ENCODE measurements at places on chromosomes 5 and 9. TPM values are rescaled to one million over a fixed set of nuclear protein-coding genes. Genes with fewer than 3 reads are reported as not detected.
A peak's percentile ranks its signal among the peaks of the same experiment; 100 is the strongest.

- no peak for DNase-seq
Observed at GRCh38 chr5:6058055-6058715, 320.2 kb downstream of the MED10 start.

The PCDHGA11 gene
- polyA plus RNA-seq, result 2.5 TPM

- no peak for DNase-seq
Observed at GRCh38 chr9:99803694-99804093, 18.0 kb upstream of the NR4A3 start.

- DNase-seq, result no peak
Observed at GRCh38 chr9:113781381-113781780, 94.7 kb upstream of the ZNF618 start.

The PIP5KL1 gene
- polyA plus RNA-seq, result 4.4 TPM

GRCh38 chr5:1396293-1396816 is 48.9 kb downstream of the SLC6A3 start:
- DNase-seq, result no peak

GRCh38 chr5:173045474-173045873 is 10.7 kb upstream of the CREBRF start:
- DNase-seq, result no peak

The CRHBP gene
- polyA plus RNA-seq, result not detected

- DNase-seq, result no peak
Observed at GRCh38 chr9:3948826-3949556, 350.9 kb downstream of the GLIS3 start.

The PCDHAC1 gene
- 0.45 TPM for polyA plus RNA-seq

DNA sequence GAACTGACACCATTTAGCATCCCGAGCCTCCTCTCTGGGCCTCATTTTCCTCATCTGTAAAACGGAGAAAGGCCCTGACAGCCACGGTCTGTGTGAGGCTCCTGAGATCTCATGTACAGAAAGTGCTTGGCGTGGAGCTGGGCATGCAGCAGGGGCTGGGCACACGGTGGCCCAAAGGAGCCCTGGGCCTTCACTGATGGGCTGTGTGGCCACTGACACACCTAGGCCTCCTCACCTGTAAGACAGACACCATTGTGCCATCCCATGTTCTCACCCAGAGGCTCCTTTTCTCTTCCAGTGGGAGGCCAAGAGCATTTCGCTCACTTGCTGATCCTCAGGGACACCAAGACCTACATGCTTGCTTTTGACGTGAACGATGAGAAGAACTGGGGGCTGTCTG is 1.6 kb downstream of the ORM1 start:
- DNase-seq, result no peak

The IL13 gene
- not detected for polyA plus RNA-seq

GRCh38 chr5:108398964-108399363 is 17.1 kb upstream of the FBXL17 start:
- no peak for DNase-seq

The ABL1 gene
- polyA plus RNA-seq, result 17.0 TPM

The IL33 gene
- polyA plus RNA-seq, result 1.6 TPM

The ASPN gene
- polyA plus RNA-seq, result 1.1 TPM

The FOXD4L6 gene
- polyA plus RNA-seq, result 0.03 TPM

- peak; percentile 15 for DNase-seq
Observed at GRCh38 chr9:6779417-6780241, 21.9 kb downstream of the KDM4C start.

DNA sequence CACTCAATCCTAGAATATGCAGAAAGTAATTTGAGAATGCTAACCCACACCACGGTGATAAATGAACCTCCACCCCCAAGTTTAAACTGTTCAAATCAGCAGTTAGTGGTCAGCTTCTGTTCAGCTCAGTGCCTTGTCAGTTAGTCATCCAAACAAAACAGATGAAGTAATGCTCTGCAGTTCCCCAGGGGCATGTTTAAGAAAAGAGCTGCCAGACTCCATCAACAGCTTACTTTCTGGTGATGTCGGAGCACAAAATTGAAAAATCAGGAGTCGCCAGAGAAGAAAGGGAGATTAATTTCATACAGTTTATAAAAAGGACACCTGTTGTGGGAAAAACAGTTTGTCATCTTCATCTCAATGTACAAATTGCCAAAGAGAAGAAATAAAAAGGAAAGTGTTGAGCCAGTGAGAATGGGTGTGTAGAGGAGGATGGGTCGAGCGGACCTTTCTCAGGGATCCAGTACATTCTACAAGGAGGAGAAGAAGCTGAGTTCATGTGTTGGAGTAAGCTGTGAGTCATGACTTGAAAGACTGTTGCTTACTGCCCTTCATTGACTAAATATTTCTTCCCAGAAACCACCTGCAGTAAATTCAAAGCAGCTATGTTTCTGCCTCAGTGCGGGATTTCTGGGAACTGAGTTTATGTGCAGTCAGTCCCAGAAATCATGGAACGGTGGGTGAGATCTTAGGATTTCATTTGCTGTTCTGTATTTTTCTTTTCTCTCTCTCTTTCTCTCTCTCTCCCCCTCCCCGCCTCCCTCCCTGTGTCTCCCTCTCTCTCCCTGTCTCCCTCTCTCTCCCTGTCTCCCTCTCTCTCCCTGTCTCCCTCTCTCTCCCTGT is 13.7 kb downstream of the TRIO start:
- peak; percentile 59 for DNase-seq

The SPINK6 gene
- 35.5 TPM for polyA plus RNA-seq

DNA sequence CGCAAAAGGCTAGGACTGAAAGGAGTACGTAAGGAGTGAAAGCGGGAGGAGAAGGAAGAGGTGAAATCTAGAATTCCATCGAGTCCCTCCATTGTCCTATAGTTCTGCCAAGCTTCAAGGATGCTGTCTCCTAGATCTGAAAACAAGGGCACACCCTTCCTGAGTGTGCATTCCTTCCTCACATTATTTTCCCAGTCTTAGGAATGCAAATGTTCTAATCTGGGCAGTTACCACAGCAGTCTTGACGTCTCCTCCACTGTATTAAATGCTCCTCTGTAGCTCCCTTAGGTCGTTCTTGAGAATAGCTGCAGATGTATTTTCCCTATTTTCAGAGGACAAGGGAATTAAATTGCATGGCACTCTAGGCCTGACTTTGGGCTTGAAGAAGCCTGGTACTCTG is 127.6 kb downstream of the SLIT3 start:
- no peak for DNase-seq

GRCh38 chr9:16154521-16155078 is 601.8 kb downstream of the CCDC171 start:
- no peak for DNase-seq

DNA sequence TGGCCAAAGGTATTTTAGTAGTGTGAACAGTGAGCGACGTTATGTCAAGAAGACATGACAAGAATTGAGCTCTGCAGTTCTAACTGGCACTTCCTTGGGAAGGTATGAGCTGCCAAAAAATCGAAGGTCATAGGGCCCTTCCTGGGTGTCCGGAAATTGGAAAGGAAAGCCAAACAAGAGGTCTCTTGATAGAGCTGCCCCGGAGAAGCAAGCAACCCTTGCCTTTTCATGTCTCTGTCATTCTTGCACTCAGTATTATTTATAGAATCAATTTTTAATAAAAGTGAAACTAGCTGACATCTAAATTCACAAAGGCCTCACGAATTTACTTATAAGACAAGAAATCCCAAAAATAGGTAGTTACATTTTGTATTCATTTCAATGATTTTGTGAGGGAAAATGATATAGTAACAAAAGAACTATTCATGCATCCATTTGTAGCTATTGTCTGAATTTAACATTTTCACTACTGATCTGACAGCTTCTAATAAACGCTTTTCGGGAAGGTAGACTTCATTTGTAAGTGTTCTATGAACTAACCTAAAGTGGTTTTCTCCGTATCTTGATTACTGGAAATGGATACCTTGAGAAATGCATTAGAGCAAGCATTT is 113.8 kb upstream of the VCAN start:
- DNase-seq, result no peak

The OCLN gene
- 4.6 TPM for polyA plus RNA-seq

The TMEFF1 gene
- not detected for polyA plus RNA-seq

DNA sequence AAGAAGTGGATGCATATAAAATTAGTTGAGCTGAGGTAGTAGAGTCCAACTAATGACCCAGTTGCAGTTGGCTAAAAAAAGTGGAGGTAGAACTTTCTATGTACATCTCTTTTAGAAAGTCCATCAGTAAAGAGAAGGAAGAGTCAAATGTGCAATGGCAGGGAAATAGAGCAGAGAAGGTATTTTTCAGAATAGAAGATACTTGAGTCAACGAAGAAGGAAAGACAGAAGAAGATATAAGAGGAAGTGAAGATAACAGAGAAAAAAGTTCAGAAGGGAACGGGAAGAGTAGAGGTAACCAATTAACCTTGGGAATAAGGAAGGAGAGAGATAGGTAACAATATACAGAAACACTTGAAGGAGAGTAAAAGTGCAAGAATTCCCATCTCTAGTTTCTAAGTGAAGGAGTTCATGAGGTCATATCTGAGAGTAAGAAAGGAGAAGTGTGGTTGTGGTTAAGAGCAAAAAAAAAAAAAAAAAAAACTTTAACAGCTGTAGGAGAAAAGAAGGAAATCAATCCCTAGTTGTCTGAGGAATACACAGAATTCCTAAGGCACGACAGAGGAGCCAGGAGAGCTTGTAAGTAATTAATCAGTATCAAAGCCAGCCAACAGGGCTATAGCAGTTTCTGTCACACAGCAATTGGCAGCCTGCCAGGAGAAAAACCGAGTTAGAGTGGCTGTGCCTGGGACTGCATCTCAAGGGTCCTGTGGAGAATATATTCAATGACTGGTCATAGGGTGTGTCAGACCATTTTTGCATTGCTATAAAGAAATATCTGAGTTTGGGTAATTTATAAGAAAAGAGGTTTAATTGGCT is 61.0 kb downstream of the ARL15 start:
- no peak for DNase-seq

DNA sequence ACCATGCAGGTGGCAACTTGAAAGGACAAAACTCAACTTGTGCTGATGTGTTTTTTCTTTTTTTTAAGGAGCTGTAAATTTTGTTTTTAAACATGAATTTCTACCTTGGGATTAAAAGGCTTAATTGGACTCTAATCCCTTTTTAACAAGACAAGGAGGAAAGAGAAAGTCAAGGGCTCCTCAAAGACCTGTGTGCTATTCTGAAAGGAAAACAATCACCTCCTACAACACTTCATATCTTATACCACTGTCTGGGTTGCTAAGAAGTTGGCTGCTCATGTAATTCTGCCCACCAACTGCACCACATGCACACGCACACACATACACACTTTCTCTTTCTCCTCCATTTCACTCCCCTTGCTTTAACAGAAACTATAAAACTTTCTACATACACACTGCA is 78.6 kb downstream of the SH3RF2 start:
- DNase-seq, result no peak

GRCh38 chr5:50365426-50366251 is 75.4 kb downstream of the EMB start:
- DNase-seq, result no peak

DNA sequence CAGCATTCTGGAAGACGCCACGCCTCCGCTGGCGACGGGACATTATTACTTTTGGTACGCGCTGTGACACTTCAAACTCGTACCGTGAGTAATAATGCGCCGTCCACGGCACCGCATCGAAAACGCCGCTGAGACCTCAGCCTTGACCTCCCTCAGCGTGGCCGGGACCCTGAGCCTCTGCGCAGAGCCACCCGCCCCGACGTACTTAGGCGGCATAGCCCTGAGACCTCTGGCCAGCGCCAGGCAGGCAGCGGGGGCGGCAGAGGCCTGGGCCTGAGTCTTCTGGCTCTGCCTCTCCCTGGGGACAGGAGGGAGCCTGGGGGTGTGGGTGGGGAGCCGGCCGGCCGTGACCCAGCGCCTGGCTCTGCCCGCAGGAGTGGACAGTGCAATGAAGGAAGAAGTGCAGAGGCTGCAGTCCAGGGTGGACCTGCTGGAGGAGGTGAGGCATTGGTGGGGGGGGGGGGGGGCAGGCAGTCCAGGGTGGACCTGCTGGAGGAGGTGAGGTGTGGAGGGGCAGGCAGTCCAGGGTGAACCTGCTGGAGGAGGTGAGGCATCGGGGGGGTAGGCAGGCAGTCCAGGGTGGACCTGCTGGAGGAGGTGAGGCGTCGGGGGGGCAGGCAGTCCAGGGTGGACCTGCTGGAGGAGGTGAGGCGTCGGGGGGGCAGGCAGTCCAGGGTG is 8.0 kb downstream of the EGFL7 start:
- DNase-seq, result no peak

DNA sequence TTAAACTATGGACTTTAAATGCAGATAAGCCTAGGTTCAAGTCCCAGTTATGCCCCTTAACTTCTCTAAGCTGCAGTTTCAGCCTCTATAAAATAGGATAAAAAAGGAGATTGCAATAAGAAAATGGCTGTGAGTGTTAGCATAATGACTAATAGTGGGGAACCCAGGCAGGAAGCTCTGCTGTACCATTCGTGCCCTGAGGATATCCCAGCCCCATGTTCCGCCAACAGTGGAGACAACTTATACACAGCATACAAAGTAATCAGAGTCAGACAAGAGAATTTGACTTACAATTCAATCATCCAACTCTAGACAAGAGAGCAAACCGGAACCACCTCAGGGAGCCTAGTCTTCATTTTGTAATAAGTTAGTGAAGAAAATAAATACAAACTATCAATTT is 141.5 kb upstream of the FSTL4 start:
- peak; percentile 35 for DNase-seq

DNA sequence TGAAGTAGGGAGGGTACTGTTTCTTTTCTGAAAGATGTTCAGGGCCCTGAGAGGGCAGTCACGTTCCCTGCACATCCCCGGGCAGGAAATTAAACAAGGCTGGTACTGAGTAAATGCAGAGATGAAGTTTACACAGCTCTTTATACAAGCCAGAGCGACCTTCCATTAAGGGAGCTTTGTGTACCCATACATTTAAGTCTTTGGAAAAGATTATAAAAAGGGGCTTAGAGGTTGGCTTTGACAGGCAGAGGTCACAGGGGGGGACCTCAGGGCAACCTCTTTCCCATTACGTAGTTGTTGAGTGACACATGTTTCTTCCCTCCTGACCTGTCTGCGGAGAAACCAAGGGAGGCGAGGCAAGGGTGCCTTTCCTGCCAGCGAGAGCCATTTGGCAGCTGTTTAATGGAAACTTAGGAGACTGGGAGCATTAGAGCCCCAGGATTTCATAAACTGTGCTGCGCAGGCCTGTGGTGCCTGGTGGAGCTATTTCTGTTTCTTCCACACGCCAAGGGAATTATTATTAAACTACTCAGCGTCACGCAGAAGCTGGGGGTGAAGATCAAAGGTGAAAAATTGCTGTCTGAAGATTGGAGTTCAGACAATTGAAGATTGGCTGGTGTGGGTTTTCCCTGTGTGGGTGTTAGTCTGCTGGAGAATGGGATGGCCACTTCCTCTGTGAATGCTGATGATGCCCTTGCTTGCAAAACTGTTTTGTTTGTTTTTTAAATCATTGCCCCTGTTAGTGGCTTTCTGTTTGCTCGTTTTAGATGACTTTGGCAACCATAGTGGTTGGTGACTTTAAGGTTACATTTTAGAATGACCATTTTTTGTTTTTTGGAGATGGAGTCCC is 3.2 kb upstream of the SMIM32 start:
- no peak for DNase-seq

GRCh38 chr5:138643040-138643791 is 68.0 kb upstream of the HSPA9 start:
- DNase-seq, result no peak

DNA sequence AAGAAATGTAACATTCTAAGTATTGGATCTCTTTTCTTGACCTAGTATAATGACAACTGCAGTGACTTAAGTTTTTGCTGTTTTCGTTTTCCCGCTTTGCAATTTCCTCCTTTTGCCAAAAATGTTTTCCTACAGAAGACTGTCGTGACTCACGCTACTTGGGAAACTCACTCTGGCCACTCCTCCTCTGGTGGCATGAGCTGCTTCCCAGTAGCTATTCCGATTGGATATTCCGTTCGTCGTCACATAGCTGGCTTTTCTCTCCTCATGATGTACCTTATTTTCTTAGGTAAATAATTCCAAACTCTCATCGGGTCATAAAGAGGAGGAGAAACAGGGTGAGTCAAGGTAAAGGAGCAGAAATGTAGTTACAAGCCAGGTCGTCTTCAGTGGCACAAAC is 64.9 kb downstream of the GOLPH3 start:
- DNase-seq, result no peak
